ENCODE measurements at places on chromosomes 16 and 17.

DNA sequence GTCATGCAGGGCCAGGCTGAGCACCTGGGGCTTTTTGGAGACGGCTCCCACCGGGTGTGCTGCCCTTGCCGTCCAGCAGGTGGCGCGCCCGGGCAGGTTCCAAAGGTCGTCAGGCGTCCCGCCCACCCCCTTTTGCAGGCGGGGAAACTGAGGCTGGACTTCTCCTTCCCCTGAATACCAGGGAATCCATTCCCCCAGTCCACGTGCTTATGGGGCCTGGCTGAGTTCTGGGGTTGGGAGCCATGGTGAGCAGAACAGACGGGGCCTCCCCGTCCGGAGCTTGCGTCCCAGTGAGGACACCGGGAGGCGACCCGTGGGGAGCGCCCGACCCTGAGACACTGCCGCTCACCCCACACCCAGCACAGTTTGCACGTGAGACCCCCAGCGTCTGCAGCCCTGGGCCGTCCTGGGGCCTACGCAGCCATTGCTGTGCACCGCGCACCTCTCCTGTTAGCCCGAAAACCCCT, 51.8 kb upstream of the JPH3 start:
- DNase-seq: no peak

GRCh38 chr16:51544851-51545467, 393.9 kb upstream of the SALL1 start:
- DNase-seq: no peak

- DNase-seq: no peak
These were observed 48.2 kb upstream of the STH start for GRCh38 chr17:45950888-45951287.

GRCh38 chr17:4948931-4949320, 596 bp upstream of the PFN1 start:
- peak; percentile 64 for DNase-seq

DNA sequence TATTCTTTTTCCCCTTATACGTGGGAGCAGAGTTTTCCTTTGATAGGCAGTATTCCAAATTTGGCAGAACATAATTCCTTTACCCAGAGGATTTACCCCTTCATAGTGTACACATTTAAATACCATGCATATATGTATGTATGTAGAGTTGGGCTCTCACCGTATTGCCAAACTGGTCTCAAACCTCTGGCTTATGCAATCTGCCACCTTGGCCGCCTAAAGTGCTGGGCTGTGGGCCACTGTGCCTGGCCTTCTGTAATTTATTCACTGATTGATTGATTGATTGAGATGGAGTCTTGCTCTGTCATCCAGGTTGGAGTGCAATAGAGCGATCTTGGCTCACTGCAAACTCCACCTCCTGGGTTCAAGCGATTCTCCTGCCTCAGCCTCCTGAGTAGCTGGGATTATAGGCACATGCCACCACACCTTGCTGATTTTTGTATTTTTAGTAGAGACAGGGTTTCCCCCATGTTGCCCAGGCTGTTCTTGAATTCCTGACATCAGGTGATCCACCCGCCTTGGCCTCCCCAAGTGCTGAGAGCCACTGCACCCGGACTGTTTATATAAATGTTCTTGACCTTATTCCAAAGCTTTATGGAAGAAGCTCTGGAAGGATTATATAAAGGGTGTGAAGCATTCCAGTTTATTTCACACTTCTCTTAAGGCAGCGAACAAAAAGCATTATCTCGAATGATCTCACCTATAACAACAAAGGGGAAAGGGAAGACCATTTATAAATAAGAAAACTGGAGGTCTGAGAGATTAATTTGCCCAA, 14.9 kb downstream of the GLG1 start:
- DNase-seq: no peak

DNA sequence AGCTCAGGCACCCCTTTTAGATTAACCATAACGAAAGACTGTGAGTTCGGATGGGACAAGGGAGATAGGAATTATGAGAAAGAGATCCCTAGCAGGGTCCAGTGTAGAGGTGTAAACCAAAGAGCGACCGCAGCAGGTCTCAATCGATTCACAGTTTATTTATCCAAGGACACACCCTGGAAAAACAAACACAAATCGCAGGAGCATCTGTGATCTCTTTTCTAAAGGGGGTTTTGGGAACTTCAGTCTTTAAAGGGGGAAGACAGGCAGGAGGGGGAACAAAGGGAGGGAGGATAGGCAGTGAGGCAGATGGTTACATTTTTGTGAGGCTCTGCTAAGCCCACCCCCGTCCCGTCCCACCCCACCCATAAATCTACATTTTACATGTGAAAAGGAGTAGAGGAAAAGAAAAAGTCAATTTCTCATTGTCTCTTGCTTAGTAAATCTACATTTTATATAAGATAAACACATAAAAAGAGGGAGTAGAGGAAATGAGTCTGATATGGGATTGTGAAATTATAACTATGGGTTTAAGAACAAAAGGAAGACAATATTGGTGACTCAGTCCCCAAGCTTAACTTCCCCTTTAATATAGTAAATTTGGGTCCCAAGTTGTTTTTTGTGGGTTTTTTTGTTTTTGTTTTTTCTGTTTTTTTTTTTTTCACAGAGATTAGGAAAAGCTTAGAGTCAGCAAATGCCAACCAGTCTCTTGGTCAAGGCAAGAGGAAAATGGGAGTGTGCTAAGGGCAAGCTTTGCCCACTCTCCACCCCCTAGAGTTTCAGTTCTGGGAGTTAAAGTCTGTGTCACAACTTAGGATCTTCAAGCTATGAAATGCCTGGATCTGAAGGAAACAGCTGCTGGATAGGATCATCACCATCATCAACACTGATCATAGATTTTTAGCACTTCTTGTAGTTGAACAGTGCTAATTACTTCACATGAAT, 160.9 kb upstream of the CDH5 start:
- no peak for DNase-seq

- DNase-seq: no peak
These were observed 1.3 kb upstream of the MYO1D start for GRCh38 chr17:32878211-32878610.

DNA sequence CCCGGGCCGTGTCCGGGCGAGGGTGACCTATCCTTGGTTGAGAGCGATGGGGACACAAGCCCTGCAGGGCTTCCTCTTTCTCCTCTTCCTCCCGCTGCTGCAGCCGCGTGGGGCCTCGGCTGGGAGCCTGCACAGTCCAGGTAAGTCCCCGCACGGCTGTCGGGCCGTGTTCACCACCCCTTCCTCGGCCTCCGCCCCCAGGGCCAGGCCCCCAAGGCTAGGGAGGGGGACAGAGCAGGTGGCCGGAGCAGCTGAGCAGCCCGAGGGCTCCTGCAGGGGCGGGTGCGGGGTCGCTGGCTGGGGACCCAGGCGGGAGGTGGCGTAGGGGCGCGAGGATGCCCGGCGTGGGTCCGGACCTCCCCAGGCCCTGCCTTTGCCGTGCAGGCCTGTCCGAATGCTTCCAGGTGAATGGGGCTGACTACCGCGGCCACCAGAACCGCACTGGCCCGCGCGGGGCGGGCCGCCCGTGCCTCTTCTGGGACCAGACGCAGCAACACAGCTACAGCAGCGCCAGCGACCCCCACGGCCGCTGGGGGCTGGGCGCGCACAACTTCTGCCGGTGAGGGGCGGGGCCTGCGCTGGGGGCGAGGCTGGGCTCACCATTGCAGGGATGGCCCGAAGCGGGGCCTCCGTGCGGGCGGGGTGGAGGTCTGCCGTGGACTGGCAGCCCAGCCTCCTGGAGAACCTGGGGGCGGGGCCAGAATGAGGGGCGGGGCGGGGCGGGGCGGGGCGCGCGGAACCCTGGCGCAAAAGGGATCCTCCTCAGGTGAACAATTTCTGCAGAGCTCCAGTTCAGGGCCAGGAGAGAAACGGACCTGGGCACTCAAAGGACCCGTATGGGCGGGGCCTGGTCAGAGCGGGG, 631 bp downstream of the KREMEN2 start:
- DNase-seq: peak; percentile 36

DNA sequence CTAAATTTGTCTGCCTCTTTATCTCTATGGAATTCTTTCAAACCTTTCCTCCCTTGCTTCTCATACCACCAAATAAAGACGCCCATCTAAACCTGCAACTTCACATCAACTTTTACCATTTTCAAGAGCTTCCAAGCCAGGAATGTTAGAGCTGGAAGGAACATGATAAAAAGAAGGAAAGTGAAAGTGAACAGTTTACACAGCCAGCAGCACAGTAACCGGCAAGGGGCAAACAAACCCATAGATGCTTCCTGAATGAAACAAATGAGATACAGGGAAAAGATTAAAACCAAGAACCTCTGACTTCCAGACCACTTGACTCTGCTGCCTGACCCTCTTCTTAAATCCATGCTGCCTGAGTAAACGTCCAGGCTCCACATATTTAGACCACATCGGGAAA, 231.1 kb upstream of the CA10 start:
- DNase-seq: no peak

DNA sequence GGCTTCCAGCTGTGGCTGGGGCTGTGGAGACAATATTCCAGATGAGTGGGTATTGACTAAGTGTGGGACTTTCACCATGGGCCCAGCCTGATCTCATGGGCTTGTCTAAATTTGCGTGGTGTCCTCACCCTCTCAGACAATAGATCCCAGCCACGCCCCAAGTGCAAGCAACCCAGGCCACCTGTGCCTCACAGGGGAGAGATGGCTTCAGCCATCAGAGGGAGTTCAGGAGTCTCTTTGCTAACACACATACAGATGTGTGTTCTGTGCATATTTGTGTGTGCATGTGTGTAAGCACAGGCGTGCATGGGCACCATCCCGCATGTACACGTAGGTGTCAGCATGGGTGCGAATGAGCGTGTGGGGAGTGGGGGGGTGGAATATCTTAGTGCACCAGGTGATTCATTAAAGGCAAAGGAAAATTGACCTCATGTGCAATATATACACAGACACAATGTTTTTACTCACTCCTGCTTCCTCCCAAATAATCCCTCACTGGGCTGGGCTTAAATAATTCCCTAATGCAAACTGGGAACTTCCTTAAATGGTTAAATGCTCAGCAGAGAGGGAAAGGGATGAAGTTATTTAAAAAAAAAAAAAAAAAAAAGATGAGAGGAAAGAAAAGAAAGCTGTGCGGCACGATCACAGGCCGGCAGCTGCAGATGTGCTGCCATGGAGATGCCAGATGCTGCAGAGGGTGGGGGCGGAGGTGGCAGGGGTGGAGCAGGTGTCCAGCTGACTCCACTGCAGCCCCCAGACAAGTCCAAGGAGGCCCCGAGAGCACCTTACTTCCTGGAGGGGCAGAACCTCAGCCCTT, 24.0 kb upstream of the CDC42EP4 start:
- no peak for DNase-seq

- no peak for DNase-seq
These were observed 144.8 kb downstream of the GSG1L start for GRCh38 chr16:27918755-27919154.

- DNase-seq: no peak
These were observed 49.6 kb downstream of the IKZF3 start for GRCh38 chr17:39814497-39814896.

DNA sequence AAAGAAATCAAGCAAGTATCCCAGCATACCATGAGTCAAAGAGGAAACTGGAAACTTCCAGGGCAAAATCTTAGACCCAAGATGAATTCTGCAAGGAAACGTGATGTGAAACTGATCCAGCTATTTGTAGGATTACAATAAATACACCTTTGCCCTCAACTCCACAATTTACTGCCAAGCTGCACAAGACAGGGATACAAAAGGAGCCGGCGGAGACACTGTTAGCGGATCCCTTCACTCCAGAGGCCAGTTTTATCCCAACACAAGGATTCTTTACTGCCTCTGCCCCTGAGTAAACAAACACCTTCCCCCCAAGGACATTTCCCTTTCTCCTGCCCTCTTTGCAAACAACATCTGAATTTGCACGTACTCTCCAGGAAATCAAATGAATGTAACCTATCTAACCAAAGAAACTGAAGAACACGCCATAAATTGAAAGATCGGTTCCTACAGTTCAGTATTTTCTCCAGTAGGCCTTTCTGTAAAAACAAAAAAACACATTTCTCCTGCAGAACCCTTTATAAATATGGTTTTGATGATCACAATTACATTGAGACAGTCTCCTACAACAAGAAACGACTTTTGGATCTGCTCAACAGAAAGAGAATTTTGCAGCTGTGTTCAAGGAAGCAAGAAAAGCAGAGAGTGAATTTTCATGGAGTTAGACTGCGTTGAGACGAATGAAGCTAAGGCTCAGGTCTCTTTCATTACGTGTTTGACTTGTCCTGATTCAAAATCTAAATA, 1.4 kb upstream of the CBX2 start:
- no peak for DNase-seq

DNA sequence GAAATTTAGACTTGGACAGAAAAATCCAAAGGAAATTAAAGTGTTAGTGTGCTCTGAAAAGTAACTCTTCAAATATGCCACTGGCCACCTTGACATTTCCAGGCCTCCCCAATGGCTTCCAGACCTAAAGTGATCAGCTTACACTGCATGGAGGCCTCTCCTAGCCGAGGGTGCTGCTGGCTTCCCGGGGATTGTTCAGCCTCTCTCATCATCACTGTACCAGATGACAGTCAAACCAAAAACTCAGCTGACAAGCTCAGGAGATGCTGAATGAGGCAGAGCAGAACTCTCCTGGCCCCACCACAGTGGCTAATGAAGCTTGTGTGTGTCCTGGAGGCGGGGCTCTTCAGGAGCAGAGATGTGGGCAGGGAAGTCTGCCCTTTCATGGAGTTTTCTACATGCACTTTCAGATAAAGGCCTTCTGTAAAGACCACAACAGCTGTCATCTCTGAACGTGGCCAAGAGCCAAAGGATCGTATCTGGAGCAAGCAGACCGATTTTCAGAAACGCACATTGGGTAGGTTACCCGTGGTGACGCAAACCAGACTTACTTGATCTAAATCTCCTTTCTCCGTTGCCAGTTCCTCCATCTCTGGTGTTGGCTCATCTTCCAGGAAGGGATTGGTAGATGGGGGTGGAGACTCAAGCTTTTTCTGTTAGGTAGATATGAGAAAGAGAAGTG, 113.3 kb downstream of the VPS53 start:
- no peak for DNase-seq

DNA sequence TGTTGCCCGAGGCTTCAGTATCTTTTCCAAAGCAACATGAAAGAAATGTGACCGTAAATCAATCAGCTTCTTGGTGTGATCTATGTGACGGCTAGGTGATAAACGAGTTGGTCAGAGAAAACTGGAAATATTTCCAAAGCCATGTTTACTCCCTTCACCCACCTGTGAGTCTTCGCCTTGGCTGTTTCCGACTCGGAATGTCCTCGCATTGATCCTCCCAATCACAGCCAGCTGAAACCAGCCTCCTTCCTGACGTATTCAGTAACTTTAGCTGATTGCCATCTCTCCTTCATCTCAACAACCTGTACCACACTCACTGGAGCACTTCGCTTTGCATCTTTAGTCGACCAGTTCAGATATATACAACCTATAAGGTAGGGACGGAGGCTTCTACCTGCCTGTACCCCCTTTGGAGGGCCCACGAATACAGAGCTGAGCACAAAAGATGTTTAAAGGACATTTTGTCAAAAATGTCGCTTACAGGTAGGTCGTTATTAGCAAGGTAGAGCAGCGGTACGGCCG, 705 bp downstream of the KRABD2 start:
- no peak for DNase-seq

DNA sequence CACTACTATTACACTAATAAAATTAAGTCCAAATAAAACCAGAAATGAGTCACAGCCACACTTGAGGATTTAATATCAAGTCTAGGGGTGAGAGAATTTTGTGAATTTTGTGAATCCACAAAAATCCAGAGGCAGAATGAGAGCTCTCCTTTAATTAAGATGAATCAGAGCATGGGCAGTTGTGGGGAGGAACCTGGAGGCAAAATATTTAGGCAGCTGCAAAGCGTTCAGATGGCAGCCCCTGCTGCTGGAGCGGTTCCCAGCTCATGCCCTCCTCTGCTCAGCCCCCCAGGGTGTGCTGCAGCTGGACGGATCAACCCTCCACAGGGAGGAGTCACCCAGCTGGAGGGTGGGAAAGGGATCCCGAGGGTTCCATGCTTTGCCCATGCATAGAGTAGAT, 43.4 kb upstream of the IRX6 start:
- no peak for DNase-seq

- DNase-seq: no peak
These were observed 87.0 kb downstream of the HELZ start for GRCh38 chr17:67157732-67158639.
